ENCODE measurements at places on chromosomes 12 and 14.

- DNase-seq = no peak
Measured at GRCh38 chr12:1529862-1530591, 64.4 kb downstream of the FBXL14 start.

DNA sequence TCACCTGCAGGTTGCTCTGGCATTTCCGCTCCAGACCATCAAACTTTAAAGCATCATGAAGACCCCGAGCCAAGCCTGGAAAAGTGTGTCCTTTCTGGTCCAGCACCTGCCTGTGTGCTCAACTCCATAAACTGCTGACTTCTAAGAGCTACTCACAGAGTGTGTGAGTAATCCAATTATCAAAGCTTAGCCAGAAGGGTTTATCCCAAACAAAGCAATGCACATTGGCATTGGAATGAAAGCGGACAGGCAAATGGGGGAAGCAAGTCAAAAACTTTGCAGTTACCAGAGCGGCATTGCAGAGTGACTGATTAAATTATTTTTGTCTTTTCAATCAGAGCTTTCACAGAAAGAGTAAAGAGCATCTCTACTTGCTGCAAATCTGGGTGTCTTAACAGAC is 1262.4 kb upstream of the SEL1L start:
- DNase-seq = no peak

- no peak for DNase-seq
Measured at GRCh38 chr12:64800640-64801039, 23.8 kb upstream of the TBC1D30 start.

- no peak for DNase-seq
Measured at GRCh38 chr14:87797001-87797400, 196.0 kb downstream of the GALC start.

DNA sequence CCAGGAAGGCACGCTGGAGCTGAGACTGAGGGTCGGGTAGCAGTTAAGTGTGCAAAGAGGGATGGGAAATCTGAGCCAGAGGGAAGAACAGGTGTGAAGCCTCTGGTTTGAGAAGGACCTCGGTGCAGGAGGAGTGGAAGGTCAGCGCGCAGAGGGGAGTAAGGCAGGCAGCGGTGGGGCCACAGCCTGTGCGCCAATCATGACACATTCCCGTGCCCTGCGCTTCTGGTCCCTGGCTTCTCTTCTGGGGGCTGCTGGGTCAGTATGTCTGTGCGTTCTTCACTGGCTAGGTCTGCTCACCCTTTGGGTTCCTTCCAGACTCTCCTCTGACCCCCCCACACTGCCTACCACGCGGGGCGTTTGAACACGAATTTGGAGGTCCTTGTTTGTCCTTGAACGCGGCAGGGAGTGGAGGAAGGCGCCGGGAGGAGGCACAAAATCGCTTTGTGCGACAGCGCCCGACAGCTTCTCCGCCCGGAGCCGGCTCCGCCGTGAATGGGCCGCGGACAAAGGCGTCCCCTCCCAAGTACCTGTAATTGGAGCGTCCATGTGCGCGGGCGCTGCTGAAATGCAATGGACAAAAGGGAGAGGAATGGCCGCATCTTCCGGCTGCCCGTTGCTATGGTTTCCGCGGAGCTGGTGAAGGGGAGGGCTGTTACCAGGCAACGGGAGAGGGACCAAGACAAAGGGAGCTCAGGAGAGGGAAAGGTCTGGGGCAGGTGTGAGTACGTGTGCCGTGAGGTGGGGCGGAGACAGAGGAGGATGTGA is 207.2 kb upstream of the SRRM4 start:
- DNase-seq = no peak

DNA sequence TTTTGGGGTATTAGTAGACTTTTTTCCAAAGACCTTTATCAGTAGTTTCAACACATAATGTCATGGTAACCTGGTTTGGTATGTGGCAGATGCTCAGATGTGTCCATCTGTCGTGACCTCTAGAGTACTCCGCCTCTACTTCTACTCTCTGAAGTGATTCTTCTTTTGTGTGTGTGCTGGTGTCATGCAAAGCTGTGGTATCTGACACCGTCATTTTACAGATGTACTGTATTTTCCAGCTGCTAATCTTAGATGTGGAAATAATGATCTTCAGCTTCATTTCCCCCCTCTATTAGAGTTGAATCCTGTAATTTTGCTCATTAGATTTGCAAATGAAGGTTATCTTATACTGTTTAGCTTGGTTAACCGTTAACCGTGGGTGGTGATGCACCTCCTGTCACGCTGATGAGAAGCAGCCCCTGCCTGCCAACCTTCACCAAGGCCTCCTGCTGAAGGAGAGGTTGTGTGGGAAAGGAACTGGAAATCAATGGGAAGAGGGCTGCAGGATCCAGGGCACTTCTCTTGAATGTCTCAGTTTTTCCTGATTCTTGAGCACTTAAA is 222.4 kb upstream of the AMIGO2 start:
- no peak for DNase-seq

DNA sequence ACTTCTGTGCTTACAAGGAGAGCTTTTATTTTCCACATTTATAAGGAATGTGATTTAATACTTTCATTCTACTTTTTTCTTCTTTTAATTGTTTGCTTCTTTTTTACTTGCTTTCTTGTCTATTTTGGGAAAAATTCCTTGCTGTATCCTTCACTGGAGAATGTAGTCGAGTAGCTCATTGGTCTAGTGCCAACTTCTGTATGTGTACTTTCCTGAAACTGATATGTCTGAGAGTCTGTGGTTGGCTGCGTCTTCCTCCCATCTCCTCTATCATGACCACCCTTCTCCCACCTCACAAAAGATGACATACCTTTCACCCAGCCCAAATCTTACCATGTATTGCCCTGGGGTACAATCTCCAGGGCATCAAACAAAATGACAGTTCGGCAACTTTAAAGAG is 51.8 kb downstream of the MSRB3 start:
- DNase-seq = no peak

DNA sequence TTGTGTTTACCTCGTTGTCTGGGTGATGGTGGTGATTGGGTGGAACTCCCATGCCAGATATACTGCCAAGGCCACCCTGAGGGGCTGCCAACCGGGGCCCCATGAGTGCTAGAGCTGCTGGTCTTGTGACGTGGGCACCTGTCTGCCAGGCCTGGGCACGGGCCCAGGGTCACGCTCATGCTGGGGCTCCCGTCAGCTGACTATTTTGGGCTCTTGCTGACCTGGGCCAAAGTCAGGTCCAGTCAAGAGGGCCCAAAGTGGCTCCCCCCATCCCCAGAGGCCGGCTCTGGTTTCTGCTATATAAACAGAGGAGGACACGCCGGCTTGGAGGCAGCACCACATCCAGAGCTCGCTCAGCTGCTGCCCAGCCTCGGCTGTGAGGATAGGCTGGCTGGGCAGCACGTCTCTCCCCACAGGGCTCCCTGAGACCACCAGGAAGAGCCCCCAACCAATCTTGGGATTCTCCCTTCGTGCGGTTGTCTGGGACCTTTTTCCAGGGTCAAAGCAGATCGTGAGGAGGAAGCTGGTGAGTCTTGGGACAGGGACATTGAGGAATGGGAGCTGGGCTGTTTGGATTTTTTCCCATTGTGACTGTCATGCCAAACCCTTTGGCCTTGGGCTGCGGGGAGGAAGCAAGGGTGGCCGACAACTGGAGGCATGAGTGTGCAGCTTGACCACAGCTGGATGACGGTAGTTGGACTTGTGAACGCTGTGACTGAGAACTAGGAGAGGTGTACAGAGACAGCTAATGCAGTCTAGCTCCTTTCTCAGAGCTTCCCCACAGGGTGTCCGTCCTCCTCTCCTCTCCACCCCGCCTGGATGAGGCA is 7.6 kb upstream of the NR4A1 start:
- DNase-seq = no peak

- peak; percentile 50 for DNase-seq
Measured at GRCh38 chr14:72516936-72517700, 376.8 kb downstream of the DPF3 start.

DNA sequence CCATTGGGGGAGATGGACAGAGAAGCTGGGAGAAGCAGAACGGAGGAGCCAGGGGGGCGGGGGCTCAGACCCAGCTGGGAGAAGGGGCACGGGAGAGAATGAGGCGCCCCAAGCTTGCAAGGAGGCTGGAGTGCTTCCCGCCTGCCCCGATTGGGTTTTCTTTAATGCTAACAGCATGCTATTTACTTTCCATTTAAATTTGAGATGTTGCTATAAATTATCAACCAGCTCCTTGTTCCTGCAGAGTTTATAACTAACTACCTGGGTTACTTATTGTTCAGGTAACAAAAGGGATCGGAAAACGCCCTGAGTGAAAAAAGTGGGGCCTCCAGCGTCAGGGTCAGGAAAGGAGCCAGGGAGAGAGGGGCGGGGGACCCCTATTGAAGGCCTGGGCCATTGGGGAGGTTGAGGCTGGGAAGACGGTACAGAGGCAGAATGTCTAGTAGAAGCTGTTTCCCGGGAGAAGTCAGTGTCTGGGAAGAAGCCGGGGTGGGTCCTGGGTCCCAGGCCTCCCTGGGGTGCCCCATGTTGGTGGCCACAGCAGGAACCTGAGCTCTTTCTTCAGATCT is 2.5 kb downstream of the HNF1A start:
- no peak for DNase-seq

- DNase-seq = no peak
Measured at GRCh38 chr14:56124327-56124726, 6.1 kb downstream of the PELI2 start.

DNA sequence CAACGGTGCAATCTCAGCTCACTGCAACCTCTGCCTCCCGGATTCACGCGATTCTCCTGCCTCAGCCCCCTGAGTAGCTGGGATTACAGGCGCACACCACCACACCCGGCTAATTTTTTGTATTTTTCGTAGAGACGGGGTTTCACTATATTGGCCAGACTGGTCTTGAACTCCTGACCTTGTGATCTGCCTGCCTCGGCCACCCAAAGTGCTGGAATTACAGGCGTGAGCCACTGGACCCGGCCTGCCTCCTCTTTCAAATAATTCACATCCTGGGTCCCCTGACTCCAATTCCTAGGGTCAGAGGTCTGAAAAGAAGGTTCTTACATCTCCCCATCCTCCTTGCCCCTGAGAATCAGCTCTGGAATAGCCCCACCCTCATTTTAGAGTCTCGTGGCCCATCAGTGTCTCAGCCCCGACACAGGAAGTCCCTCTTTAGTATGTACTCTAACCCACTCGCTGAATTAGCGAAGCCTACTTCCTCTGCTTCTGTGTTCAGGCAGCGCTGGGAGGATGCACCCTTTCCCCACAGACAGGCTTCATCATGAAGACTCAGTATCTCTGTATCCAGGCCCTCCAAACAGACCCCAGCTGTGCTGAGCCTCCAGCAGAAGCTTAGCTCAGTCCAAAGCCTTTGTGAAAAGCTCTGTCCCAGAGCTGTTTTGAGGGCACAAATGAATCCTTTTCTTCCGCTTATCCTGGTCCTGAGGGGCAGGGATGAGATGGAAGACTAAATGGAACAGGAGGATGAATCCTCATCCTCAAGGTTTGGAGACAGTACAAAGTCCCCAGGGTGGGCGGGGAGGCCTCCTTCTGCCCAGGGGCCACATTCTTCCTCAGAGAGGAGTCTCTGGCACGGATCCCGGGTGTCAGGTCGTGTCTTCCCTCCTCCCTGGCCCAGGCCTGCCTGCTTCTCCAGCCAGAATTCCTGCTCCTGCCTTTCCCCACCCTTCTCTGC is 3.5 kb downstream of the LPAR5 start:
- no peak for DNase-seq

GRCh38 chr12:69490920-69491643 is 20.9 kb downstream of the FRS2 start:
- DNase-seq = no peak

DNA sequence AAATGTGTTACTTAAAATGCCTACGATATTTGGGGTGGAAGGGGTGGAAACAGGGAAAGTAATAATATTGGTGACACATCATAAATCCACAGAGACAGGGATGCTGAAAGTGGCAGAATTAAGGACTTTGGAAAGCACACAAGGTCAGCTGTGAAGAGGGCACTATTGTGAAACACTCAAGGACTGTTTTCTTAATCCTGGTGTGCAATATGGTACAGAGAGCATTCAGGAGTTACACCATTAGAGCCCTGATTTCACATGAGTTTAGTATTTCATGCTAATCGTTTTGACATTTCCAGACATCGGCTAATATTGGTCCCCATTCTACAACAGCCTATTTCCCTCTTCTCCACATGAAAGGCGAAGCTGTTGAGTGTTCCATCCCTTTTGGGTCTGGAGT is 219.2 kb downstream of the MSRB3 start:
- no peak for DNase-seq

DNA sequence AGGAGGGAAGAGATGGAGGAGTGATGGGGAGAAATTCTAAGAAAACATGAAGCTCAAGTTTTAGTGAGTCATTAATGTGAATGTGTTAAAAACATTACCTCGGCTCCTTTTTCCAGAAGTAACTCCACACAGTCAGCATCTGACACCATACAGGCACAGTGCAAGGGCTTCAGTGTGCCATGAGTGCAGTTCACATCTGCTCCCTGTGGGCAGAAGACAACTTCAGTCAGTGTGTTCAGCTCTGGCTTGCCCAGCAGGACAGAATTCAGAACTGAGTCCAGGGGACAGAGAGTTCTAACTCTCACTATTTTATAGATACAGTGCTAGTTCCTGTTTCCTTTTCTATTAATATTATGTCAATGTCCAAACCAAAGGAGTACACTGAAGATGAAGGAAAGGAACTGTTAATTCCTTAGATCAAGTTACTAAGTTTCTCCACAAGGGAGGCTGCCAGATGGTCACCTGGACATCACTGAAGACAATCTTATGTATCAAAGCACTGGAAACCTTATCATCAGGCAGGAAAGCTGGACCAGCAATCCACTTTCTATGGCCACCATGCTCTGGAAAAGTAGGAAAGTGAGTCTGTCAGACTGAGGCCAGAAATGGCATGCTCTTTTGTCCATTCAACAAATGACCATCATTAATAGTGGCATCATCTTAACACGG is 6.1 kb downstream of the ASB8 start:
- DNase-seq = no peak

DNA sequence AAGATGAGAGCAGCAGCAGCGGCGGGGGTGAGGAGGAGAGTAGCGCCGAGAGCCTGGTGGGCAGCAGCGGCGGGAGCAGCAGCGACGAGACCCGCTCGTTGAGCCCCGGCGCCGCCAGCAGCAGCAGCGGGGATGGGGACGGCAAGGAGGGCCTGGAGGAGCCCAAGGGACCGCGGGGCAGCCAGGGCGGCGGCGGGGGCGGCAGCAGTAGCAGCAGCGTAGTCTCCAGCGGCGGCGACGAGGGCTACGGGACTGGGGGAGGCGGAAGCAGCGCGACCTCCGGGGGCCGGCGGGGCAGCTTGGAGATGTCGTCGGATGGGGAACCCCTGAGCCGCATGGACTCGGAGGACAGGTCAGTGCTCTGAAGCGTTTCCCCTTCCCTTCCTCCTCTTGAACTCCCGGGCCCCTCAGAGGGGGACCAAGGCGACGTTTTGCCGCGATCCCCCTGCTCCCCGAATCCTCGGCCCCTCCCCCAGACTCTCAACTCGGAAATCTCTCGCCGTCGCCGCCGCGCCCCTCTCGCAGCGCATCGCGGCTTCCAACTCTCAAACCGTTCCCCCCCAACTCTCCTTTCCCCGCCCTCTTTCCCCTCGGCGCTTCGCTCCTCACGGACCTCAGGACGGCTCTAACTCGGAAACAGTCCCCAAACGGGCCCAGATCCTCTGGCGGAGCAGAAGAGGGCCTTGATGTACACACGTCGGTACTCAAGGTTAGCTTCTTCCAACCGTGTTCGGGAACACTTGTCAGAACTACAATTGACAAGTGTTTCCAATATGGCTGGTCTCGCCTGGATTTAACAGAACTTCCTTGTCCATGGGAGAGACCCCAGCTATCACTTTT is 947 bp downstream of the AEBP2 start:
- DNase-seq = peak; percentile 29
